ENCODE measurements at places on chromosomes 4 and X.

GRCh38 chr4:64614276-64614675, 205.0 kb upstream of the TECRL start:
- no peak for ATAC-seq

DNA sequence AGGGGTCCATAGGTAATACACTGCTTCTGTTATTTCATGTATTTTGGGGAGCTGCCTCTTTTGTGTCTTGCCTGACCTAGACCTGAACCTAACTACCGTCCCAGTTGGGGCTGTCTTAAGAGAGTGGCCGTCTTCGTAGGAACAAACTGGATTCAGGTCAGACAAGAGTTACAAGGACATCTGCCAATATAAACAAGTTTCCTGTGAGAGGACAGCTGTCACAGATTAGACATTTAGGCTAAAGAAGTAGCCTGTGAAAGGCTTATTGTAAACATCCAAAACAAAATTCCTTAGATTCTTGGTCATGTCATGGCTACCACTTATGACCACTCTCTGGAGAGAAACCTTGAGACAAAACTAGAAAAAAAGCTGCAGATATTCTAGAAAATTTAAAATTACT, 797.6 kb upstream of the AADAT start:
- ATAC-seq, result no peak

- no peak for ATAC-seq
Measured at GRCh38 chr4:70473679-70474078, 1.7 kb downstream of the MUC7 start.

DNA sequence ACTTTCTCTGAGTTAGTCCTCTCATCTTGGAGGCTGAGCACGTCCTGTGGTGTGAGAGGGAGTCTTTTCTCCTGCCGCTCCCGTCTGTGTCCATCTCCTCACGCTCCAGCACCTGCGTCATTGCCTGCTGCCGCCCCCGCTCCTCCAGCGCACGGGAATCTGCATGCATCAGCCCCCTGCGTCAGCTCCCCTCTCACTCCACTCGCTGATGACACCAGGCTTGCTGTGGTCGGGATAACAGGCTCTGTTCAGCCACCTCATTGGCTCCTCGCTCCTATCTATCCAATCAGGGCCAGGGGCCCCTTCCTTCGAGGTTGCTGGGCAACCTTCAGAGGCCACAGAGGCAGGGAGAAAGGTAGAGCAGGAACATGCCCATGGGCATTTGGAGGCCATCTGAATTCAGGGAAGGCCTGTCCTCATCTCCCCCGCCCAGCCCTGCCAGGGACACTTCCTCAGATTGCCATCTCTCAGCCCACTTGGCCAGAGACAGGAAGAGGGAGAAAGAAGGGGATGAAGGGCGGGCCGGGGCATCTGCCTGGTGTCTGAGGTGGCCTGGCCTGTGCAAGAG, 9.3 kb downstream of the ZNF185 start:
- no peak for ATAC-seq

DNA sequence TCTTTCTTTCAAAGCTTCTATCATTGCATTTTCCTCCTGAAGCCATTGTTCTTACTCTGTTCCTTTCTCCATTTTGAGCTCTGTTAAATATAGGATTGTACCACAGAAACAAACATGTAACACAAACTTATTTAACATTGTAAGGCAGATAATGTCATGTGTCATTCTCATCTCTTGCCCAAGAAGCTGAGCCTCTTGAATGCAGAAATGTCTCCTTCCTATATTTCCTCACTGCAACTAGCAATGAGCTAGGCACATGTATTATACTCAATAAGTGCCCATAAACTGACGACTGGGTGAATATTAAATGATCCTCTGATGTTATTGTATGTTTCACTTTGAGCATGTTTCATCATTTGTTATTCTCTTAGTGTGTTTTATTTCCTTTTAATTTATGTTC, 56.7 kb upstream of the SLC7A11 start:
- no peak for ATAC-seq

DNA sequence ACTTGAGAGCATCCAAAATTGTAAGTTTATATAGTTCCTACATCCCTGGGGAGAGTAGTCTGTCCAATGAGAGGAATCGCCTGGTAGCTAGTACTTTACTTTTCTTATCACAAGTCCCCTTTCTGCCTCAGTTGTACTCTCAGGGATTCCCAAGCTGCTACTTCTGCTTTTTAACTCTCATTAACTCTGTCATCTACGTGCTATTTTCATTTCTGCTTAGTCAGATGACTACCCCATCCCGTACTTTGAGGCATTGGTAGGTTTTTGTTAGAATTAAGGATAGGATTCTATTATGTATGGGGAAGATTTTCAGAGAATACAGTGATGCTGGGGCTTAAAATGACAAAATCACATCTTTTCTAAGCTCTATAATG, 24.7 kb downstream of the RBPJ start:
- no peak for ATAC-seq

- ATAC-seq, result no peak
Measured at GRCh38 chrX:10471418-10471817, 149.0 kb downstream of the MID1 start.

GRCh38 chr4:147174591-147174990, 228.9 kb upstream of the TTC29 start:
- ATAC-seq, result no peak

GRCh38 chrX:118901991-118902390, 72.4 kb upstream of the LONRF3 start:
- no peak for ATAC-seq

GRCh38 chrX:128739539-128739938, 687.3 kb upstream of the ACTRT1 start:
- ATAC-seq, result no peak

DNA sequence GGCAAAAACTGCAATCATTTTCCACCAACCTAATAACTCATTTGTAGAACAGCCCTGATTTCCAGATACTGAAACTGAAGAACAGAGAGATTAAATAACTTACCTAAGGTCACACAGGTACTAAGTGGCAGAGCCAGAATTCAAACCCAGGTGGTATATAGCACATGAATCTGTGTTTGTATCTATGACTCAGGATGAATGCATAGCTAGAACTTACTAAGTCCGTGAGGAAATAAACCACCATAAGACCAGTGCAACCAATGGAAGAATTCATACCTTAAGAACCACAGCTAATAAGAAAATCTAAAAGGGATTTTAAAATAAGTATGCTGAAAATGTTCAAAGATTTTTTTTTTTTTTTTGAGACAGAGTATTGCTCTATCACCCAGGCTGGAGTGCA, 1.5 kb upstream of the PLAC1 start:
- no peak for ATAC-seq

DNA sequence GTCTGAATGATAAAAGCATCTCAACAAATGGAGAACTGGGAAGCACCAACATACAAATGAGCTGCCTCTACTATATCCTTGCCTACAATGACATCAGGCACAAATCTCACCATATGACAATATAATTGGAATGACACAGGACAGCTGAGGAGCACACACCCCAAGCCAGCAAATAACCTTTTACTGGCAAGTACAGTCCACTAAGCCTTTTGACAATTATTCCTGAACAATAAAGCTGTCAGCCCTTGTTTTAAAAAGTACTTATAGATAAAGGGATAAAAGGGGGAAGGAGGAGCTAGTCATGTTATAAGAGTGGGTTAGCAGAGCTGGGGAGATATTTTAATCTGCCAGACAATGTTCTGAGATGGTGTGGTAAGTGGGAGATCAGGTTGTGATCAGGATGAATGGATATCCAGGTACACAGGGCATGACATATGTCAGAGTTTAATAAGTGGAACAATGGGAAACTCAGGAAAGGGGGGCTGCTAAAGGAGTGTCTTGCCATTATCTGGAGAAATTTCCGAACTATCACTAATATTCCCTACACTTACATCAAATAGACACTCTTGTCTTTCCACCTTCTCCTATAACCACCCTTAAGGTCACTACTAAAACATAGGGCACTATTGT, 127.6 kb downstream of the GPC3 start:
- ATAC-seq, result no peak

DNA sequence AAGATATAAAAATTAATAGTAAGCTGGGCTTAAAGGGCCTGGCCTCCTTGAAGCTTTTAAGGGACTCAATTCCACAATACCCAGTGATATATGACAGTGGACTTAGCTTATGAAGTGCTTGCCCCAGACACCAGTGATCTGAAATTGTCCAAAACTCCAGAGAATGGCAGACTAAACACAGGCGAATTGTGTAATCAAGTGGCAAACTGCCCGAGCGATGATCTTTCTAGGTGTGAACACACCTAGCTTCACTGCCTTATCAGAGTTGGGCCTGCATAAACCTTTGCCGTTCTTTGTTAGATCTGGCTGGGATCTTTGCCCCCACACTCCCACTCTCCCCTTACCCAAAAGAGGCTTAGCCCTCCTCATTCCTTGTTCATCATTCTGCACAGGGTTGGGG, 62.5 kb upstream of the SH3RF1 start:
- ATAC-seq, result no peak

DNA sequence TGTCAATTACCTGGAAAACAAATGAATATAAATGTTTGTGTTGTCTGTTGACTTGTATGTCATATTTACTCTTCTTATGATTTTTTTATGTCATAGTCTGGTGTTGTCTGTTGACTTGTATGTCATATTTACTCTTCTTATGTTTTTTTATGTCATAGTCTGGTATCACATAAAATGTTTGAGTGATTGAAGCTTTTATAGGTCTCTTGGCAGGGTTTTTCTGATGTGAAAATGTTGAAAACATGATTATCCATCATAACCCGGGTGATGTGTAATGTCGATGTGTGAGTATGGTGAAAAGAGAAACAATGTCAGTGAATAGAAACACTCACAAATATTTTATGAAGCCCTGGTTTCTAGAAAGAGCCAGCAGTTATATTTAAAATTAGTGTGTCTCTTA, 335.7 kb downstream of the BMPR1B start:
- no peak for ATAC-seq

DNA sequence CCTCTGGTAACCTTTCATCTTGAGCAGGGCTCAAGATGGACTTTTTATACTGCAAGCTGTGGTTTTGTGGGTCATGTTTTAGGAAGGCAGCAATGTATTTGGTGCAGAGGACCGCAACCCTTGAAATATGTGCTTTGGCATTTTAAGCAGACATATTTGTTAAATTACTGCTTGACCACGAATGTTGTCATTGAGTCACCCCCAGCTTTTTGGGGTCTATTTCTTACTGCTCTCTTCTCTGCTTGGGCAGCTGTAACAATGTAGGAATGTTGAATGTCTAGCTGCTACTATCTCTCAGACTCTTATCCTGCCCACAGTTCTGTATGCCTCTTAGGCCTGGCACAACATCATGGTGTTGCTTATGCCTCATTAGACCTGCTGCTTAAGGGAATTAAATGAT, 6.0 kb downstream of the RBPJ start:
- no peak for ATAC-seq

GRCh38 chrX:49282647-49283011, 13.0 kb downstream of the PPP1R3F start:
- ATAC-seq, result peak; percentile 39

GRCh38 chr4:56688094-56688647, 7.1 kb upstream of the HOPX start:
- ATAC-seq, result no peak

DNA sequence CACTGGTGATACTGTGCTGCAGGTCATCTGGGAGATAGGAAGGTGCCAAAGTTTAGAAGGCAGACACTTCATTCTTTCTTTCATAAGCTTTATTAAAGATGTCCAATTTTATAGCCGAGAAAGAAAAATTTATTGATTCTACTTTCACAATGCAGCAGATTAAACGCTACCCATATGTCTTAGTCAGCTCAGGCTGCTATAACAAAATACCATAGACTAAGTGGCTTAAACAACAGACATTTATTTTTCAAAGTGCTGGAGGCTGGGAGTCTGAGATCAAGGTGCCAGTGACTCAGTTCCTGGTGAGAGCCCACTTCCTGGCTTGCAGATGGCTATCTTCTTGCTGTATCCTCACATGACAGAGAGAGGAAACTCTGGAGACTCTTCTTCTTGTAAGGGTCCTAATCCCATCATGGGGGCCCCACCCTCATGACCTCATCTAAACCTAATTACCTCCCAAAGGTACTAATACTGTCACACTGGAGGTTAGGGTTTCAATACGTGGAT, 33.4 kb upstream of the KLHL34 start:
- ATAC-seq, result no peak

DNA sequence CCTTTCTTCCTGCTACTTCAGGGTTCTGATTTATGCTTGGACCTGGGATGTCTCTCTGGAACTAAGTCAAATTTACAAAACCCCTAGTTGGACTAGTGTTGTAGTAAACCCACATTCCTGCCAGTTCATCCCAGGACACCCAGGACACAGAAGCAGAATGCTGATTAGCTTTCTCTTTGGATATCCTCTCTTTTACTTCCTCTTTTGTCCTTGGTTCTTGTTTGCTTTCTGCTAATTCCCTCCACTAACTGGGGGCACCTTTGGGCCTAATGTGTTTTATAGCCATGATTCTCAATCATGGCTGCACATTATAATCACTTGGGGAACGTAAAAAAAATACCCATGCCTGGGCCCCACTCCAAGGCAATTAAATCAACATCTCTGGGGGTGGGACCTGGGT, 42.5 kb downstream of the LANCL3 start:
- ATAC-seq, result no peak

DNA sequence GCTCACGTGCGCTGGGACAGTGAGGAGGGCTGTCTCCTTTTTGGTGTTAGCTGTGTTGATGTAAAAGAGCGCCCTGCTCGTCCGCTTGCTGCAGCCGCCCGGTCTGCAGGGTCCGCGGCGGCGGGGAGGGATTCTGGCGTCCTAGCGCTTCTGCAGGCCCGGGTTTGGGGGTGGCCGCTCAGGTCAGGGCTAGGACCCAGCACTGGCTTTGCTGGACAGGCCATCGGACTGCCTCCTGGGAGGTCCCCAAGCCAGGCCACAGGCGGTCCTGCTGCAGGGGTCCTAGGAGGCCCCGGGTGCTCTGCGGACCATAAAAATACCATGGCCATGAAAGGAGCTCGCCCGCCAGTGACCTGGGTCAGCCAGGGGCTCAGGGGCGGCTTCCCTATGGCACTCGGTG, 308.7 kb downstream of the DCTD start:
- no peak for ATAC-seq

DNA sequence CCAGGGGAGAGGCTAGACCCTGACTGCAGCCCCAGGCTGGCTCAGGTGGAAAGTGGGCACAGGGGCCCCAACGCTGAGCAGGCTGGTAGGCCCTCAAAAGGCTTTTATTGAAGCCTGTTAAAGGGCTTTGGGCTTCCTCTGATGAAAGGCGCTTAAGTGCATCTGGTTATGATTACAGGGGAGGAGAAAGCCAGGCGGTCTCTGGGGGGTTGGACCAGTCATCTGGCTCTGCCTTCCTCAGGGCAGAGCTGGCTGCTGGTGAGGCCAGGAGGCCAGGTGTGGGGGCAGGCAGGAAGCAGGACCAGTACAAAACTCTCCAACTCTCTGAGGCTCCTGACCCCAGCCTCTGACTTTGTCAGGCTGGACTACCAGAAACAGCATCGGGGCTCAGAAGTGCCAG, 68.8 kb upstream of the BCOR start:
- no peak for ATAC-seq

DNA sequence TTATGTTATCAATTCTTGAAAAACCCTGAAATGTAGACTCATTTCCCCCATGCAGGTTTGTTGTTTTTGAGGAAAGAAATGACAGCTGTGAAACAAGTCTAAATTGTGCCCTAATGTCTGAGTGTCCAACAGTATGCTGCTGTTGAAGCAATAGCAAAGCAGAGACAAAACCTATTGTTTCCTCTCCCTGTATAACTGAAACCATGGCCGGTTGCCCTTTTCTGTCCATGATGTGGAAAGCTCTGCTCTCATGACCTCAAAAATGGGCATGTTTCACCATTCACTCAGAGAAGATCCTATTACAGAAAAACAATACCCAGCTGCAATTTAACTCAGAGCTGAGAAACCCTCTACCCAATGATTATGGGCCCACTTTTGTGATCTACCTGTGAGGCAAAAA, 312.6 kb upstream of the FTHL17 start:
- ATAC-seq, result no peak

Measured in activated CD4-positive, CD25-positive, alpha-beta regulatory T cell treated with anti-CD3 and anti-CD28 coated beads, Interleukin-2, amount 50 U/mL, for 24 hours (primary cell).